Neural cell (in vitro differentiated cells): ENCODE measurements at places on chromosomes 11 and 22. TPM values are rescaled to one million over a fixed set of nuclear protein-coding genes. Genes with fewer than 3 reads are reported as not detected.

OR1S1 gene
- not detected in 2 replicates for polyA plus RNA-seq

OR4X1 gene
- polyA plus RNA-seq: not detected in 2 replicates

TMEM191B gene
- polyA plus RNA-seq: 41.5 and 47.9 TPM in 2 replicates

APOBEC3A gene
- not detected in 2 replicates for polyA plus RNA-seq

TP53I11 gene
- 30.0 and 31.4 TPM in 2 replicates for polyA plus RNA-seq

DDIAS gene
- polyA plus RNA-seq: 0.26 and 2.3 TPM in 2 replicates

FAM180B gene
- not detected in 2 replicates for polyA plus RNA-seq

KRTAP5-6 gene
- polyA plus RNA-seq: not detected in 2 replicates

OR8G1 gene
- not detected in 2 replicates for polyA plus RNA-seq

KCNJ5 gene
- polyA plus RNA-seq: 0.34 and 1.1 TPM in 2 replicates

BIK gene
- 1.5 and 3.1 TPM in 2 replicates for polyA plus RNA-seq

ELMOD1 gene
- polyA plus RNA-seq: 11.9 and 12.5 TPM in 2 replicates

ACTN3 gene
- not detected in 2 replicates for polyA plus RNA-seq

LMO2 gene
- 33.2 and 34.5 TPM in 2 replicates for polyA plus RNA-seq

SCGB1C1 gene
- polyA plus RNA-seq: not detected in 2 replicates

KRTAP5-5 gene
- not detected in 2 replicates for polyA plus RNA-seq

IL17REL gene
- polyA plus RNA-seq: not detected in 2 replicates

NDUFV1 gene
- polyA plus RNA-seq: 393 and 421 TPM in 2 replicates

CFAP300 gene
- not detected in 2 replicates for polyA plus RNA-seq

CLCF1 gene
- 0.34 TPM in 1 of 2 replicates, not detected in the other for polyA plus RNA-seq

P2RX6 gene
- polyA plus RNA-seq: 0.17 and 0.48 TPM in 2 replicates

MMP3 gene
- polyA plus RNA-seq: not detected in 2 replicates

APOBEC3F gene
- not detected in 2 replicates for polyA plus RNA-seq

KCNJ4 gene
- 1.4 and 1.7 TPM in 2 replicates for polyA plus RNA-seq

CBLIF gene
- not detected in 2 replicates for polyA plus RNA-seq

VWCE gene
- 5.5 and 9.8 TPM in 2 replicates for polyA plus RNA-seq

SGSM1 gene
- polyA plus RNA-seq: 7.5 and 9.2 TPM in 2 replicates
